ENCODE measurements at places on chromosomes 4 and X.

- DNase-seq: no peak
Measured at GRCh38 chrX:28498658-28499057, 88.6 kb upstream of the IL1RAPL1 start.

DNA sequence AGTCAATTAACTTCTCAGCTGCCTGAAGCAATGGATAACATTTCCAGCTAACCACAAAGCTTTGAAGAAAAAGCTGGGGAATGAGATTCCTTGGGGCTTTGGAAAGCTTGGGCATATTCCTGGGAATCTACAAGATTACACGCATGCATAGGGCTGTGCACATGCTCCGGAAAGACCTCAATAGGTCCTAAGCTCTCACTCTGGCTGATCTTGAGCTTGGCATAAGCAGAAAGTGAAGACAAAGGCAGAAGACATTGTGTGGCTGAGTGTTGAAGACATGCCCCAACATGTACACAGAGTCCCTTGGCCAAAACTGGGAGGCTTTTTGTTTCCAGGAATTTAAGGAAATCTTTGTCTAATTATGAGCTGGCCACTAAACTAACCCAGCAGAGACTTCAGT, 31.2 kb downstream of the ATG4A start:
- DNase-seq: no peak

DNA sequence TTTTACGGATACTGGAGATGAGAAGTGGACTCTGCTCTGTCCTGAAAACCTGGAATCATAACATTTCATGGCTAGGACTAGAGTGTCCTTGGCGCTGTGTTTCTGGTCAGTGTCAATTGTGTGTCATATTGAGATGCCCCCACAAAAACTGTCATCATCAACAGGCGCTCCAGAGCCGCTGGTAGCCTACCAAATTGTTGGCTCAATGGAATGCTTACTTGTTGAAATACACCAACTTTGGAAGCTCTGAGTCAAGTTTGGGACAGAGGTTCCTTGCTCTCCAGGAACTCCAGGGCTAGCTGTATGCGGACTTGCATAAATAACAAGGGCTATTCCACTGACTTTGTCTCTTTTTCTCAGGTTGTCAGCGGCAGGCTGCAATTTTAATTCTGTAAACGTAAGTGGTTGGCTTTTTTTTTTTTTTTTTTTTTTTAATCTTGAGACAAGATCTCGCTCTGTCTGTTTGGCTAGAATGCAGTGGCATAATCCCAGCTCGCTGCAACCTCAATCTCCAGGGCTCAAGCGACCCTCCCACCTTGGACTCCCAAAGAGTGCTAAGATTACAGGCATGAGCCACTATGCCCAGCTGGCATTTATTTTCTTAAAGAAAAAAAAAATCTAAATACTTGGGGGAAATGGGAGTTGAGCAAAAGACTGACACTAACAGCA, 871 bp upstream of the HPGD start:
- DNase-seq: no peak

- no peak for DNase-seq
Measured at GRCh38 chr4:6495736-6496135, 23.3 kb upstream of the PPP2R2C start.

- no peak for DNase-seq
Measured at GRCh38 chr4:147760695-147761094, 28.8 kb downstream of the ARHGAP10 start.

GRCh38 chrX:82703551-82703950, 804.5 kb upstream of the POU3F4 start:
- no peak for DNase-seq

DNA sequence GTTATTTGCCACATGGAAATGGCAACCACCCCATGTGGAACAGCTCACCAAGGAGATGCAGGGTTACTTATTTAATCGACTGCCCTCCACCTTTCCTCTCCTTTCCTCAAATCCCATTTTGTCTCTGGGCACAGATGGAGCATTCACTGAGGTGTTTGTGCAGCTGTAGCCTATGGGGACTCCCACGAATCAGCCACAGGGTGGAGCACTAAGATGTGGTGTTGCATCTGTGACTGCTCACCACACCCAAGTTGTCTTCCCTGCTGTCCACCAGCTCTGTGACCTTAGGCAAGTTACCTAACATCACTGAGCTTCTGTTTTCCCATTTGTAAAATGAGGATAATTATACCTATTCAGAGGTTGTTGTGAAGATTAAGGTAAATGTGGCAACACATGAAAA, 252.4 kb upstream of the CPEB2 start:
- DNase-seq: peak; percentile 1

GRCh38 chr4:183263787-183264386, 56.2 kb downstream of the CLDN22 start:
- no peak for DNase-seq

- DNase-seq: no peak
Measured at GRCh38 chrX:49176421-49177326, 5.0 kb downstream of the PLP2 start.

DNA sequence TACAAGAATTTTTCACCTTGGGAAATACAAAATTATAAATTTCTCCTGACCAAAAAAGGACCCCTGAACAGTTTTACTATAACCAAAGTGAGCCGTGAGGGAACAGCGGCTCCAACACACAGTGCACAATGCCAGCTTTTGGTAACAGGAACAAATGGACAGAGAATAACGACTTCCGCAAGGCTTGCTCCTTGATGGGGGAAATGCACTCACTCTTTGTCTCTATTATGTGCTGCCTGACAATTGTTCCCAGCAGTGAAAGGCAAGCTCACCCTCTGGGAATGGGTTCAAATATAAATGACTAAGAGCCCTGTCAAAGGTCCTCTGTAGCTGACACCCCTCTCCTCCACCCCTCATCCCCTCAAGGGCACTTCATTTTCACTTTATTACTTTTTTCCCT, 325.8 kb upstream of the GALNT7 start:
- no peak for DNase-seq

GRCh38 chr4:151035911-151036310, 20.8 kb upstream of the LRBA start:
- no peak for DNase-seq

- DNase-seq: no peak
Measured at GRCh38 chr4:46645126-46645525, 255.2 kb upstream of the GABRA2 start.

GRCh38 chr4:94306713-94307112, 35.9 kb downstream of the HPGDS start:
- no peak for DNase-seq

GRCh38 chrX:151609222-151609621, 45.7 kb downstream of the PASD1 start:
- no peak for DNase-seq

DNA sequence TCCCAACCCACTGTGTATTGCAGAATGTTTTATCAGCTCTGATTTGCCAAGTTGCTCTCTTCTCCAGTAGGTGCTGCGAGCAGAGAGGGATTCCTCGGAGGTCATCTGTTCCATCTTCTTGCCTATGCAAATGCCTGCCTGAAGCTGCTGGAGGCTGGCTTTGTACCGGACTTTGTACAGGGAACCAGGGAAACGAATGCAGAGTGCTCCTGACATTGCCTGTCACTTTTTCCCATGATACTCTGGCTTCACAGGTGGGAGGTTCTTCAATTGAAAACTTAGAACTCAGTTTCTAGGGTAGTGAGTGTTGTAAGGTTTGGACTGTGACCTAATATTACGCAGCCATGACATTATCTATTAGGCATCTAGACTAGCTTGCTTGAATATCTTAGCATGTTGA, 24.9 kb downstream of the AR start:
- DNase-seq: no peak

DNA sequence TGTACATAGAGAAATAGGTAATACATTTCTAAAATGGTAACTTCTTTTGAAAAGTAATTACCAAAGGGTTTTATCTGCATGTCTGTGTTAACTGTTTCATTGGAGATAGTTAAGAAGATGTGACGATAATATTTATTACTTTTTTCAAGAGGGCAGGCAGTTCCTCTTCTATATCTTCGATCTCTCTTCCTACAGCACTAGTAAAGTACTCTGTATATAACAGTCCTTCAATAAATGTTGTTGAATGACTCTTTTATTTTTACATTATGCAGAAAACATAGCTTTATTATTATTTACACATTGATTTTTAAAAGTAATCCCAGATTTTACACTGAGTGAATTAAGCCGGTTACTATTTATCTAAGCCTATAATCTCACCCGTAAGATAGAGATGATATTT, 51.8 kb downstream of the TMPRSS11E start:
- DNase-seq: no peak

DNA sequence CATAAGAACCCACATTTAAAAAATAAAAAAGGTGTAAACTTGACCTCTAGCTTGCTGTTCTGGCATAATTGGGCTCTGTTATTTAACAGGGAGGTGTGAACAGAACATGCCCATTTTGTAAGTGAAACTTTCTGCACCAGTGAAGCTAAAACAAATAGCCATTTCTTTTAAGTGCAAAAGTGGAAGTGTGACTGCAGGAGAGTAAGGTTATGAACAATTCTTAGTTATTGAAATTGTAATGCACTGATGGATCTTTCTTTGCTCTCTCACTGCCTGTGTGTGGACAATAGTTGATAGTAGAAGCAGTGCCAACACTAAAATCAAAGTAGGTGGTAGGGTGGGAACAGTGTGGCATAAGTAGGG, 12.6 kb downstream of the P2RY10 start:
- DNase-seq: no peak

DNA sequence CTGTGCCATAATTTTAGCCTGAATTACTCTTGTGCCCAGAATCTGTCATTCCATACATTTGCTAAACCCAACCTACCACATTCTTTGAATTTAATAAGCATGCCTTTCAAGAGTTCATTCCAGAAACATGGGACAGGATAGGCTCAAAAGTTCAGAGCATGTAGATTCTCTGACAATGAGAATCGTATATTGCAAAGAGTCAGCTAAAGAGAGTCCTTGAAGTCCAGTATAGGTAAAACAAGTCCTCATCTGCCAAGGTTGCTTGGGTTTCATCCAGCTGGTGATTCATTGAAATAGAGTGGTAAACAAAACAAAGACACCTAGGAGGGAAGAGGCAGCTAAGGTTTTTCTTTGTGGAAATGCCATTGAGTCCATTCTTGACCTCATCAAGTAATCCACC, 249.3 kb upstream of the DIPK2B start:
- DNase-seq: no peak

GRCh38 chrX:67570839-67571238, 27.0 kb downstream of the AR start:
- no peak for DNase-seq

GRCh38 chr4:46016306-46016705, 107.5 kb downstream of the GABRG1 start:
- no peak for DNase-seq

- no peak for DNase-seq
Measured at GRCh38 chr4:85603437-85604336, 128.7 kb downstream of the ARHGAP24 start.

DNA sequence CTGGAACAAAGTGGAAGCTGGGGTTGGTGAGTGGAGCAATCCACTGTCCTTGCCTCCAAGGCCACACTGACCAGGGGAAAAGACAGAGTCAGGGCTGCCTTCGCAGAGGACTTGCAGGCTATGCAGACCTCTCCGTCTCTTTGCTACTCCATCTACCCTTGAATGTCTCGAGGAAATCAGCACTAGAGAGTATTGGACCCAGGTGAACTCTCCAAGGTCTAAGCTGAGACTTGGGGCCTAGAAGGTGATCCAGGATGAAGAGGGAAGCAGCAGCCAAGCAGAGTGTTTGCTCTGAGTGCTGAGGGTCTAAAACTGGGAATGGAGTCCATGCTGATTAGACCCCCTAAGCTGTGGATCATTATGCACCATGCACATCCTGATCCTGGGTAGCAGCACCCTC, 54.5 kb downstream of the ANXA3 start:
- DNase-seq: no peak

DNA sequence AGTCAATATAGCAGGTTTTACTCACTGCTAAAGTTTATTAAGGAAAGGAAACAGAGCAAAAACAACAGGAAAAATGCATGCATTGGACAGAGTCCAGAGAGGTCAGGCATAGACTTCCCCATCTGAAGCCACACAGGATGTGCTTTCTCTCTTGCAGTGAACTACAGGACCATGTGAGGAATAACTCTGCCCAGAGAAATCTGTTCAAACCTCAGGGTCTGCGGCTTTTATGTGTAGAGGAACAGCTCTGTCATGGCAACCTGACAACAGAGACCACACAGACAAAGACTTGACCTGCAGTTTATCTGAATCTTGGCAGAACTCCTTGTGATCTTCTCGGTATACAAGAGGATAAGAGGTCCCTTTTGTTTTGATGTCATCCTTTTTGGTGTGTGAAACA, 46.3 kb upstream of the LONRF3 start:
- DNase-seq: no peak

DNA sequence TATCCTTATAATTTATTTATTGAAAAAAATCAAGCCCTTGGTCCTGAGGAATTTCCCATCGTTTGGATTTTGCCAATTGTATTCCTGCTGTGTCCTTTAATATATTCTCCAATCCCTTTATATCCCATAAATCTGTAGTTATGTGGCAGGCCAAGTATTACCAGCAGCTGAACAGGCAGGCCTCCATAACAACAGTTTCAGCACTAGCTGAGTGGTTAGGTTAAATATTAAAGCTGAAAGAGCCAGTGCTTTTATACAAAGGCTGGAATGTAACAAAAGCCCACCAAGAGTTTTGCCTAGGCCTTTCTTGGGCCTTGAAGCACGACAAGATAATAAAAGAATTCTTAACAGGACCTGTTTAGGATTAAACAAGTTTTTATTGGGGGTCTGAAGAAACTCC, 366.6 kb upstream of the GALNT7 start:
- no peak for DNase-seq

DNA sequence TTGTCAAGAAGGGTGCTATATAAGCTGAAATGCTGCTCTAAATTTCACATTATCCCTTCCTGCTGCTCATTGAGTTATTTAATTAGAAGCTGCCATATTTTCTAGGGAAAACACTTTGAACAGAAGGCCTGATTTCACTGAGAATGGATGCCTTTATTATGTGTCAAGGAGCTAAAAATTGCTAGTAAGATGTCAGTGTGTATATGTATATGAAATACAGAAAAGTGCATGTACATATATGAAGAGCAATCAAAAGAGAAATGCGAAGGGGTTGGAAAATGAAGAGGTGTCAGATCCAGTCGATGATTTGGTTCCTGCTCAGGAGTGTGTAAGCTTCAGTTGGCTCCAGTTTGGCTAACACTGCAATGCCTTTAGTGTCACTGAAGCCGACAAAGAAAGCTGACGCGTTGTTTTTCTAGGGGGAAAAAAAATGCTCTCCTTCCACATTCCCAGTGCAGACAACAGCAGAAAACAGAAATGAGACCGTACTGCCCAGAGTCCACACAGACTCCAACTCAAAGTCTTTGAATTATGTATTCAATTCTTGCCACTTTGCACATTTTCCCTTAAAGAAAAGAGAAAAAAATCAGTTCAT, 154.2 kb downstream of the NHS start:
- no peak for DNase-seq

- no peak for DNase-seq
Measured at GRCh38 chr4:168741281-168742173, 244.7 kb downstream of the PALLD start.
